Left lung (tissue), 14 donors: ENCODE measurements at places on chromosomes 12 and 14. TPM values are rescaled to one million over a fixed set of nuclear protein-coding genes. Genes with fewer than 3 reads are reported as not detected.
A peak's percentile ranks its signal among the peaks of the same experiment; 100 is the strongest.

KRT85 gene
- polyA plus RNA-seq, result not detected

GRCh38 chr14:89325959-89326358, 91.1 kb downstream of the FOXN3 start:
- H3K4me1 ChIP-seq, result no peaks in the 10 kb centered on the region
- no peak overlapping the region for H3K4me3 ChIP-seq
- no peak for DNase-seq
- H3K27me3 ChIP-seq, result no peaks in the 10 kb centered on the region

GRCh38 chr14:100074431-100075100, 9.3 kb downstream of the EVL start:
- H3K36me3 ChIP-seq, result no peaks in the 10 kb centered on the region
- H3K27me3 ChIP-seq, result no peaks in the 10 kb centered on the region
- H3K27ac ChIP-seq, result peak overlapping the region; percentile 20
- H3K4me1 ChIP-seq, result peaks cover 70% of the 10 kb centered on the region
- no peak overlapping the region for H3K4me3 ChIP-seq
- no peak for DNase-seq

DNA sequence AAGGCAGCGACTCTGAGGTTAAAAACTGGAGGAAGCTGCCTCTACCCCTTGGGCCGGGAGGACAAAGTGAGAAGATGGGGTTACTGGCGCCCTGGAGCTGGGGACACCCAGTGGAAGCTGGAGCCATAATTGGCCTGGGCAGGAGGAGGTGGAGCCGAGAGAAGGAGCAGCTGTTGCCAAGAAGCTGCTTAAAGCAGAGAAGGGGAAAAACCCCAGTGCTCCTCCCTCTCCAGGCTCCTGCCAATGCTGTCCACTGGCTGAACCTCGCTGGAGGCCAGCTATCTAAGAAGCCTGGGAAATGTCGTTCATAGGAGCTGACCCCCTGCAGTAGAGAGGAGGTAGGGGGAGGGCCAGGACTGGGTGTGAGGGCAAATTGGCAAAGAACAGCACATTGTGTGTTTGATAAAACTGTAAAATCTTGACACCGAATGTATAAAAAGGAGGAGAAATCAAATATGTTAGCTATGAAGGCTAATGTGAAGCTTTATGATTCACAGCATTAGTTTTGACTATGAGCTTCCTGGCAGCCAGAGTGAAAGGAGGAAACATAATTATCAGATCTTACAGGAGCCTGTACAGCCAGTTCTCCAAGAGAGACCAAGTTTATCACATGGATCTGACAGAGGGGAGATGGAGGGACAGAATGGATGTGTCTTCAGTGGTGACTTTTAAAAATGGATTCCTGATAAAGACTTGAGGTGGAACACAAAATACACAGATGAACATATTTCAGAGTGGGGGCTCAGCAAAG, 9.5 kb downstream of the HHIPL1 start:
- peaks cover 30% of the 10 kb centered on the region for H3K27me3 ChIP-seq
- H3K36me3 ChIP-seq, result no peaks in the 10 kb centered on the region
- H3K27ac ChIP-seq, result no peak overlapping the region
- H3K4me3 ChIP-seq, result no peak overlapping the region
- H3K4me1 ChIP-seq, result no peaks in the 10 kb centered on the region

DNA sequence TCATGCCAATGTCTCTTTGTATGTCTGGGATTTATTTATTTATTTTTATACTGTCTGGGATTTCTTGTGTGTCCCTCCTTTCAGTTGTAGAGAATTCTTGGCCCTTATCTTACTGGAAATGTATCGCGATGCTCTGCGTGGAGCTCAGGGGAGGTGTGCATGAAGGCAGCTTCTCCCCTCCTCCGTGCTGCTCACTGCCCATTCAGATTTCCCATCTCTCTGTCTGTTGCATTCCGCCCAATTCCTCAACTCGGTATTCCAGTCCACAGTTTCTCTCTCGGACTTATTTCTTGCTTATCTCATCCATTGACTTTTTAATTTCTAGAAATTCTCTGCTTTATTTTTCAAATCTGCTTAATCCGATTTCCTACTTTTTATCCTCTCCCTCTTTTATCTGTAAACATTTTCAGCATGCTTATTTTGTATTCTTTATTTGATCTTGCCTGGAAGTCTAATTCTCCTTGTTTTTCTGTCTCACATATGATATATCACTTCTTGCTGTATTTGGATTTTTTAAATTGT, 93.2 kb downstream of the FBXW8 start:
- H3K27me3 ChIP-seq, result no peaks in the 10 kb centered on the region
- no peak overlapping the region for H3K27ac ChIP-seq
- H3K36me3 ChIP-seq, result no peaks in the 10 kb centered on the region
- H3K4me1 ChIP-seq, result no peaks in the 10 kb centered on the region

DNA sequence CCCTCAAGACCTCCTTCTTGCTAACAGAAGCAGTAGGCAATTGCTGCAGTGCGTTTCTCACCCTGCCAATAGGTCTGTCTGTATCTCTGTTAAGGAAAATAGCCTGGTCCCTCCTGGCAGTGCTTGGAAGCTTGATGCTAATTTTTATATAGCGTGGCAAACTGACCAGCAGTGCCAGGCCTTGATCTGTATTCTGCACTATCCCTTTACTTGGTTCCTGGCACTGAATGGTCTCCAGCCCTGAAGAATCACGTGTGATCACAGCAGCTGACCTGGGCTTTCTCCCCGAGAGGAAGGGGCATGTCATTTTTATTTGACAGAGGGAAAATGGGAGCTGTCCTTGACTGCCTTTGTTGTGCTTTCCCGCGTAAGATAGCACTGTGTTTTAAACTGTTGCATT, 48.7 kb upstream of the TRAF3 start:
- no peaks in the 10 kb centered on the region for H3K27me3 ChIP-seq
- H3K4me1 ChIP-seq, result no peaks in the 10 kb centered on the region
- H3K36me3 ChIP-seq, result peaks cover 95% of the 10 kb centered on the region
- no peak overlapping the region for H3K27ac ChIP-seq
- H3K4me3 ChIP-seq, result no peak overlapping the region

- H3K4me3 ChIP-seq, result no peak overlapping the region
- H3K36me3 ChIP-seq, result no peaks in the 10 kb centered on the region
- no peak for DNase-seq
- no peak overlapping the region for H3K27ac ChIP-seq
Measured at GRCh38 chr12:19151298-19151697, 21.8 kb downstream of the PLEKHA5 start.

GRCh38 chr14:35044939-35045797, 904 bp upstream of the FAM177A1 start:
- peak overlapping the region; percentile 72 for H3K4me3 ChIP-seq
- H3K27me3 ChIP-seq, result no peaks in the 10 kb centered on the region
- H3K36me3 ChIP-seq, result peaks cover 11% of the 10 kb centered on the region
- peaks cover 39% of the 10 kb centered on the region for H3K4me1 ChIP-seq
- DNase-seq, result no peak

- H3K27ac ChIP-seq, result no peak overlapping the region
- no peak for DNase-seq
- H3K4me1 ChIP-seq, result peaks cover 22% of the 10 kb centered on the region
- H3K27me3 ChIP-seq, result peaks cover 64% of the 10 kb centered on the region
Measured at GRCh38 chr12:20372326-20373096, 4.2 kb downstream of the PDE3A start.
